ENCODE measurements at places on chromosomes 2 and 18.

GRCh38 chr2:177886824-177887223 lies 185.8 kb downstream of the PDE11A start:
- DNase-seq, result no peak

- DNase-seq, result no peak
Observed at GRCh38 chr2:239431536-239431935, 30.7 kb upstream of the HDAC4 start.

- DNase-seq, result peak; percentile 90
Observed at GRCh38 chr18:12236934-12237832, 17.0 kb upstream of the CIDEA start.

DNA sequence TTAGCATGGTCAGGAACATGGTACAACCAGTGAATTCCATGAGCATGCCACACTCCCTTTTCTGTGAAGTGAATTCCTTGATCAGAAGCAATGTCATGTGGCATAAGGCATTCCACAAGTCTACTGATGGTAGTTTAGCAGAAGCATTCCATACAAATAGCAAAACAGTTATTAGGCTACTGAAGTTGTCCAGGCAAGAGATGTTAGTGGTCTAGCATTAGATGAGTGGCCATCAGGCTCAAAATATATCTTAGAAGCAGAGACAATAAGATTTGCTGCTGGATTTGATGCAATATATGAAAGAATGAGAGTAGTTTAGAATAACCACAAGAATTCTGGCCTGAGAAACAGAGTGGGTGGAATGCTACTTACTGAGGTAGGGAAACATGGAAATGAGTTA lies 355.3 kb upstream of the NRXN1 start:
- DNase-seq, result no peak

GRCh38 chr2:85310330-85310729 lies 17.5 kb downstream of the TGOLN2 start:
- DNase-seq, result no peak

- peak; percentile 22 for DNase-seq
Observed at GRCh38 chr18:70363861-70364260, 75.0 kb downstream of the SOCS6 start.

DNA sequence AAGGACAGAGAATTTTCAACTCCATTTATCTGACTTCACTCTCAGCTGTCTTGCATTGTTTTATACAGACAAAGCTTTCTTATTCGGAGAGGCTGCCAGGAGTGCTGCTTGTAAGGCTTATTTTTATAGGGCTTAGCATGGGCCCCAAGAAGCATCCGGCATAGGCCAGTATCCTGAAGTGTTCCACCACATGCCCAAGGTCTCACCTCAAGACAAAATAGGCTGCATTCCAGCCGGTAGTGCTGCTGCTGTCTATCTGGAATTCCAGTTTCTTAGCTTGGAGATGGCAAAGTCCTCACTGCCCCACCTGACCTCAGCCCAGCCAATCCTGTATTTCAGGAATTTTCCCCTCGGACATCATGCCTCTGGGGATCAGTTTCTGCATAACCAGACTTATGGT lies 47.6 kb upstream of the MCFD2 start:
- no peak for DNase-seq

DNA sequence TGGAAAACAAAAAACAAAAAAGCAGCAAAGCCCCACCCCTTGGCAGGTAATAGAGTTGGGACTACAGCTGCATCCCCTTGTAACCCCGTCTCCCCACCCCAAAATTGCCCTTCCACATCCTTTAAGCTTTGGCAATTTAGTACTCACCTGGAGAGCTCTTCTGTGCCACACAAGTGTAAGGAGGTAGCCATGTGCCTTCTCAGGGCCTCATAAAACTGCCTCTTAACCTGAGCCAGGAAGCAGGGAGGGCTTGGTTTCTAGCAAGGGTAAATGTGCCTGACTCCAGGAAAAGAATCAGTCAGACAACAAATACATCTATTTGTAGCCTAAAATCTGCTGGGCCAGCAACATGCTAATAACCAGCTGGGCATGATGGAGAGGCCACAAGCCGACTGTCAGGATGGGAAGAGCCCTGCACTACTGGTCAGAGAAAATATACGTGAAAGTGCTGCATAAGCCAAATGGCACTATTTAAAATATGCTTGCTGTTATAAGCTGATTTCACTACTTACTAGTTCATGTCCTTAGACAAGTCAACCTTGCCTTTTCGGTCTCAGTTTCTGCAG lies 46.3 kb downstream of the NOP58 start:
- DNase-seq, result no peak
